Mesothelial cell of epicardium (in vitro differentiated cells): ENCODE measurements at places on chromosomes 12 and 14.

- no peak for DNase-seq
Measured at GRCh38 chr12:19893514-19893913, 454.2 kb downstream of the AEBP2 start.

DNA sequence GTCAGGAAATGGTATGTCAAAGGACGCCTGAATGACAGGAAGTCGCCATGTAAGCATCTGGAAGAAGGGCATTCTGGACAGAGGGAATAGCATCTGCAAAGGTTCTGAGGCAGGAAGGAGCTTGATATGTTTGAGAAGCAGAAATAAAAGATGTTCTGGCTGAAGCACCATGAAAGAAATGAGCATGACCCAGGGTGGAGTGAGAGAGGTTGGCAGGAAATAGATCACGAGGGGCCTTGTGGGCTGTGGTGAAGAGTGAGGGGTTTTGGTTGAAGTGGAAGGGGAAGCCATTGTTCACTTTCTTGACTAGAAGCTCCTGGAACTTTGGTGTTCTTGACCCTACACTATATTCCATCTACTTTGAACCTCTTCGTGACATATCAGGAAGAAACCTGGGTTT is 99.4 kb upstream of the PARP11 start:
- DNase-seq: no peak

- no peak for DNase-seq
Measured at GRCh38 chr12:114123108-114123507, 157.0 kb upstream of the RBM19 start.

DNA sequence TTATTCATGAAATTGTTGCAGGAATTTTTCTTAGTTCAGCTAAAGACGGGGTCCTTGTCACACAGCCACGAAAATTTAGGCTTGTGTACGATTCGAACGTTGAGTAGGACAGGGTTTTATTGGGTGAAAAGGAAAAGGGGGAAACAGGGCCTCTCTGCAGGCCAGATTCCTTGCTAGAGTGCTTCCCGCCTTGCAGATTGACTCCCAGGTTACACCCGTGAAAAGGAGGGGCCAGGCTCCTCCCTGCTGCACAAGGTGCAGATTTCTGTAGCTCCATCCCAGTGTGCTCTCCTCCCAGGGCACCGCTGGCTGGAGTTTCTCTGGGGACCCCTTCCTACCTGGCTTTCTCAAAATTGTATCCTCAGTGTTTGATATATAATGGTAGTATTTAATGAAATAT is 221.5 kb downstream of the ERC1 start:
- DNase-seq: no peak

GRCh38 chr12:51085757-51086156 is 2.4 kb upstream of the CSRNP2 start:
- no peak for DNase-seq

DNA sequence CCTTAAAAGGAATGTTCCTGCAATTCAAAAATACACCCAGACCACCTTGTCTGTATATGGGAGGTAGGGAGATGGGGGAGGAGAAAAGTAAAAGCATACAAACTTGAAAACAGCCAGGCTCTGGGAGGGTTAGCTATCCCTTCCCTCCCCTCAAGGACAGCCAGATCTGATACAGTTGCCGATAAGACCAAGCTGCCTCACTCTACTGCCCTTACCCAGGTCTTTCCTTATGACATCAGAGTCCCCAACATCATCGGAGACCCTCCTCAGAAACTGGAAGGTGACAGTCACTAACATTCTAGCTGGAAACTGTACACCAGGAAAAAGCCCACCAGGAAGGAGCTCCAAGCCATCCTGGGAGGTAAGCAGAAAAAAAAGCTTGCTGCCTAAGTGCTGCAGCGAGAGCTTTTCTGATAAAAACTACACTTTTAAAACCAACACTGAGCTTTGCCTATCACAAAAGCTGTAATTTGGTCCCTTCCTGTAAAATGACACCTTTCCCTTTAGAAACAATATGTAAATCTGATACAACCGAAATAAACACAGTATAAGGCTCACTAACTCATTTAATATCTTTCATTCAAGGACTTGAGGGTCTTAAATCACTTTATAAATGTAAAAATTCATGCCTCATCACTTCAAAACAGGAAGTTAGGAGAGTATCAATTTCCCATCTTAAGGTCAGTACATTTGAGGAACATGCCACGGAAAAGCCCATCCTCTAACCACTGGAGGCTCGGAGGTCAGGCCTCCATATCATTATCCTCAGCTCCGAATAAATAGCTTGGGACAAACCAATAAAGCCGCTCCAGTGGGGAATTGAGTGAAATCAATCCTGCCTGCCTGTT is 20.4 kb upstream of the PLEKHH1 start:
- no peak for DNase-seq

- DNase-seq: no peak
Measured at GRCh38 chr14:71203306-71203705, 296.0 kb downstream of the PCNX1 start.

GRCh38 chr12:29396774-29397173 is 15.8 kb upstream of the ERGIC2 start:
- DNase-seq: no peak

DNA sequence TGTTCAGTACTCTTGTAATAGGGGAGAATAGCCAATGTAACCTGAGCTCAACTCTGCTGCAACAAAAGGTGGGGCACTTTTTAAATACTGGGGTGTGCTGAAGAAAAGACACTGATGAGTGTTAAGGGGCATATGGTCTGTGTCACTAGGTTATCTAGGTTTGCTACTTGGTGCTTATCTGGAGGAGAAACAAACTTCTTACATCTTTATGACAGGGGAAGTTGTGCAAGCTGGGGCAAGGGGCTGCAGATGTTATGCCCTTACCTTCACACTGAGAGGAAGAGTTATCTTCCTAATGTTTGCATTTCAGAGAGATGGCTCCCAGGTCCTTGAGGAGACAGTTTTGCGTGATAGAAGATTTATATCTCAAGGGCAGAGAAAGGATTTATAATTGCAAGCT is 90.9 kb upstream of the PKP2 start:
- DNase-seq: no peak

- DNase-seq: no peak
Measured at GRCh38 chr12:62016021-62016420, 244.2 kb upstream of the USP15 start.

GRCh38 chr12:3101309-3102024 is 24.3 kb downstream of the TSPAN9 start:
- DNase-seq: no peak

DNA sequence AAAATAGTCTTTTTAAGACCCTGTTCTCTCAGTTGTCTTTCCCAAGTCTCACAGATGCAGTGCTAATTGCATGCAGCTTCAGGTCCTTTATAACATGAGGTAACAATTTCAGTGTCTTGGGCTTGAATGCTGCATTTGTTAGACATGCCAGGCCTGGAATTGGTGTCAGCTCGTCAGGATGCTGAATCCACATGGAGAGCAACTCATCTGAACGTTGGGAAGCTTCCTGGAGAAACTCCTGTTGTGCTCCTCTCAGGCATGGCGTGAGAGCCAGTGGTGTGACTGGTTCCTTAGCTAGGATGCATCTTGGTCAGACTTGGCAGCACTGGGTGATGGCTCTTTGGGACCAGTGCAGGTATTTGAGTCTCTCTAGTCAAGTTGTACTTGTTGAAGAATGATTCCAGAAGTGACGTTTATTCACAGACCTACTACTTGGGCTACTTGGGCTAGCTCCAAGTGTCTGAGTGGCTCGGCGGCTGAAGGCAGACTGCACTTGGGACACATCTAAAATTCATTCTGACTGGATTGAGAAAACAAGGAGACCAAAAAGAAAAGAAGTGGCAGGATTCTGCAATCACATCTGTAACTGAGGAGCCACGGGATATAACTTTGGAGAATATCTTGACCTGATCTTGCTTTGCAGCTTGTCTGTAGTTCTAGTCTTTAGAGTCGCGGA is 134.8 kb upstream of the ARHGAP5 start:
- no peak for DNase-seq

DNA sequence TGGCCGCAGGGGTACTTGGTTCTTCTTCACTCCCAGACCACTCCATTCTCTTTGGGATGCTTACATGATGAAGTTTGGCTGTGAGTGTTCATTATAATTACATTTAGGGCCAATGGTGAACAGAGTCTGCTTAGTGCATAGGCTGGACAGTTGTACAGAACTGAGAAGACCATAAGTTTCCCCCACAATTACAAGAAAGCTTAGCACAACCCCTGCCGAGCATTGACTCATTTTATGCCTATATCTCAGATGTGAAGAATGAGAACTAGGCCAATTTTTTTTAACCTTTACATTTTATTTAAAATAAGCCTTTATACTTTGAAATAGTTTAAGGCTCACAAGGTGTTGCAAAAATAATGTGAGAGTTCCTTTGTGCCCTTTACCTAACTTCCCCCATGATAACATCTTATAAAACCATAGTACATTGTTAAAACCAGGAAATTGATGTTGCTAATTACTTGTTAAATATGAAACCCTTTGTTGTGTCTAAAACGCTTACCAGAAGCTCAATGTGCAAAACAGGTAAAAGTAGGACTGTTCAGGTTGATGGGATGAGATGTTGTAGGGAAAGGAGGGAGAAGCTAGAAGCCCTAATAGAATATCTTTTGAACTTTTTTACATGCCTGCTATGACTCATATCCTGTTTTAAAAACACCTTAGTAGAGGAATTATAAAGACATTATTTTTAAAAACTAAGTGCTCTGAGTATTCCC is 47.2 kb downstream of the ALDH1L2 start:
- no peak for DNase-seq

DNA sequence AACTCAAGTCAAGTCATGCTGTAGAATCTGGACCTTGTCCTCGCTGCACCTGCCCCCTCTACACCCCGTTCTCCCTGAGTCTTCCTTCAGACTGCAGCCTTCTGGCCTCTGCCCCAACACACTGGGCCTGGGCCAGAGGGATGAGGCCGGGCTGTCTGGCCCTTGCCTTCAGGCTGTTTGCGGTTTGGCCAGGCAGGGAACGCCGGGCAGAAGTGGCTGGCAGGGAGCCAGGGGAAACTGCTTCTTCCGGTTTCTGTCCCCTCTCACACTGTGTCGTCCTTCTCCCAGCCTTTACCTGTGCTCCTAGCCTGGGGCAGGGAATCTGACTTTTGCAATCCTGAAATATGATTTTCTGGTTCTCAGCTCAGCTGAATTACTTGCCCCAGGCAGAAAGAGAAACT is 13.5 kb downstream of the DGLUCY start:
- DNase-seq: no peak

DNA sequence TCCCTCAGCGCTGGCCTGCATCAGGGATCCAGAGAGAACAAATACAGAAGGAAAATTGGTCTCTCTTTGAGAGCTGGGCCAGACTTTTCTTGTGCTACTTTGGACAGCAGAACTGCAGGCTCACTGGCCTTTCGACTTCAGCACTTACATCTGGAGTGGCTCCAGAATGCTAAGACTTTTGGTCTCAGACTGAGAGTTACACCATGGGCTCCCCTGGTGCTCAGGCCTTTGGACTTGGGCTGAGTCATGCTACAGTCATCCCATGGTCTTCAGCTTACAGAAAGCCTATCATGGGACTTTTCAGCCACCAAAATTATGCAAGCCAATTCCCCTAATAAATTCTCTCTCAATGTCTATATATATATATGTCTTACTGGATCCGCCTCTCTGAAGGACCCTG is 9.0 kb upstream of the CD163 start:
- DNase-seq: no peak

DNA sequence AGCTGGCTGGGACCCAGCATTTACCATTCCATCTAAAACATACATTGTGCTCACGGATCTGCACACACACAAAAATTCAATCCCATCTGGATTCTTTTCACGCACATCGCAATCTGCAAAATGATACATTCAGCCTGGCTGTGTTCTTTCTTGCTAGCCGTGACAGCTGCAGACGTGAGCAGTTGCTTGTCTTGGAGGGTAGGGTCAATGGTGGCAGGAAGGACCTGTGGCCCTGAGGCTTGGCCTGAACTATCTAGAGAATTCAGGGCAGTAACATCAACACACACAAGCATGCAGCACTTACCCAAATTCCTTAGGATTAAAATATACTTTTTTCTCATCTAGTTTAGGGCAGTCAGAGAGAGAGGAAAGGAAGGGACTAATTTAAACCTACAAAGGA is 72.0 kb downstream of the DICER1 start:
- no peak for DNase-seq

- no peak for DNase-seq
Measured at GRCh38 chr12:89750389-89751351, 42.0 kb upstream of the ATP2B1 start.

DNA sequence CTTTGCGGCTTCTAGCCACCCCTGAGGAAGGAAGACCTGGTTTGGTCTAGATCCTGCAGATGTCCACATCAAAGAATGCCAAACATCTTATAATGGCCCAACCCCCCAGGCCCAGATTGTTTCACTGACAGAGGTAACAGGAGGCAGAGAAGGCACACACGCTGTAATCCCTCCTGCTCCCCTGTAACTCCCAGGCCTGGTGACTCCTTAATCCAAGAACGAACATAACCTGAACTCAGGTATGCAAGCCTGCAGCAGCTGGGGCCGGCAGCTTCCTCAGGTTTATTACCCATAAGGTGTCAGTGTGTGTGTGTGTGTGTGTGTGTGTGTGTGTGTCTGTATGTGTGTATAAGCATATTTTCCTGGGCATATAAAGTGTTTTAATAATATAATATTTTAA is 52.7 kb downstream of the ERH start:
- DNase-seq: no peak

- no peak for DNase-seq
Measured at GRCh38 chr14:77976591-77976990, 176.7 kb downstream of the ADCK1 start.

GRCh38 chr12:92530706-92531105 is 172.1 kb upstream of the PLEKHG7 start:
- no peak for DNase-seq

DNA sequence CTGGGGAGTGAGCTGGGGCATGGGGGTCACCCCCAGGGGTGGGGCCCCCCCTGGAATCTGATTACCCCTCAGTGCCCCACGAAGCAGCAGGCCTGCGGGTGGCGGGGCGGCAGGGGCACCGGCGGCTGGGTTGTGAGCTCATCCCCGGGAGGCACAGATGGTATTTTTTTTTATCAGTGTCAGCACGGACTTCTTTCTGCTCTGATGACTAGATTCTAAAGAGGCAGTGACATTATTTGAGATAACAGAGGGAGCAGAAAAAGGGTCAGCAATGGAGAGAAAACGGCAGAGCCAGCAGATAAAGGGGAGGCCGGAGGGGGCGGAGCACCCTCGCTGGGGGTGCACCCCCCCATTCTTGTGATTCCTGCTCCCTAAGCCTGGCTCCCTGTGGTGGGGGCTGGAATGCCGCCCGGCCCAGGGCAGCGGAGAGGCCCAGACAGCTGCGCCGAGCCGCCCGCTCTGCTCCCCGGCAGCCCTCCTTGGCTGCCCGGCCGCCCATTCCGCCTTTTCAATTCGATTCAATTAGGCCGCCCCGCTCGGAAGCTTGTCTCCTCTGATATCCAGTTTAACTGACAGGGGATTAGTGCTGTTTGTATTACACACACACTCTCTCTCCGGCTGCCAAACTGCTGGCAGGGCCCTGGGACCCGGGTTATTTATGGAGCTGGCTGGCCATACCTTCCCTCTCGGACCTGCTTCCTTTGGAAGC is 32.9 kb downstream of the MVK start:
- DNase-seq: no peak

- no peak for DNase-seq
Measured at GRCh38 chr12:116087399-116087798, 190.1 kb downstream of the MED13L start.

GRCh38 chr12:58028294-58028693 is 86.9 kb downstream of the ATP23 start:
- DNase-seq: no peak
